ENCODE measurements at places on chromosomes 12 and 14.

GRCh38 chr14:23572524-23572828 is 4.9 kb upstream of the AP1G2 start:
- DNase-seq, result no peak

DNA sequence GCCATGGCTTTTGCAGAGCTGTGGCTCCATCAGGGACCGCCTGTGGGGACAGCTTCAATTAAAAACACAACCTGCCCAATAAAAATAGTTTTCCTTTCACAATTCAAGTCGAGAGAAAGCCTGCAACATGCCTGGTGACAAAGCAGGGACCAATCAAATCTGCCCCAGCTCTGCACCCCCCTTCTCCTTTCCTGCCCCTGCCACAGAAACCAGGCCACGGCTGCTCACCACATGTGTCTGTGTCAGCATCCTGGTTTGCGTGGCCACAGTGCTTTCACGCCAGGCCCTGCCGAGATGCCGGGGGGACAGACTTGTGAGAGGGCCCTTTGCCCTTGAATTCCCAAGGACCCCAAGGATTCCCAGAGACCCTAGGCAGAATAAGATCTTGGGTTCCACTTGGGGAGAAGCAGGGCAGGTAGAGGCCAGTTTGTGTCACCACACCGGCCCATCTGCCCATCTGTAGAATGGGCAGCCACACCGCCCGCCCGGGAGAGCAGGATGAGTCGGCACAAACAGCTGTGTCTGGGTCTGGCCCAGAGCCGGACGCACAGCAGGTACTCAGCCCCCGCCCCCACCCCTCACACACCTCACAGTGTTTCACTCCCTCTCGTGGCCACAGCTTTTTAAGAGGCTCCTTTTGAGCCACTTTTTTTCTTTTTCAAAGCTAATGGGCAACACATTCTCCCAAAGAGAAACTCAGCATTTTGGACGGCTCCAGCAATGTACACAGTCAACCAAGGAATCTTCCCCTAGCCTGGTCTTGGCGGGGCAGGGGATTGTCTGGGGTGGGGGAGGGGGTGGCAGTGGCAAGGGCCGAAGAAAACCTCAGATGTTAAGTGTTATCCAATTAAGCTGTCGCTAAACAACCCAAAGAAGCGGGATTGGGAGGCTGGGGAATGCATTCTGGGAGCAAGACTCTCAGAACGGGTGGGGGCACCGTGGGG is 41.5 kb downstream of the BCL11B start:
- no peak for DNase-seq

DNA sequence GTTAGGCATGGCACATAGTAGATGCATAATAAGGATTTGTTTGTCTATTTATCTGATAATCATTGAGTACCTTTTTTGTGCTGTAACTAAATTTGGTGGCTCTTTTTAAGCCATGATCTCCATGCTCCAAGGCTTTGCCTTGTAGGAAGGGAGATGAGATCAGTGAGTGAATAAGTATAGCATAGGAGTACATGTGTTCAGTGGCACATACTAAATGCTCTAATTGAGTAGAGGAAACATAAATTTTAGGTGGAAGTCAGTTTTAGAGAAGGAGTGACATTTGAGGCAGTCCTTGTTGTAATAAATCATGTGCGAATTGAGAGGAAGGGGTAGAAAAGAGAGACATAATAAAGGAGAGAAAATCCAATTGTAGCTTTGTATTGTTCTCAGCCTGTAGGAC is 482.6 kb downstream of the NRXN3 start:
- DNase-seq, result no peak

- DNase-seq, result no peak
Measured at GRCh38 chr12:66066929-66067523, 63.5 kb downstream of the LLPH start.

DNA sequence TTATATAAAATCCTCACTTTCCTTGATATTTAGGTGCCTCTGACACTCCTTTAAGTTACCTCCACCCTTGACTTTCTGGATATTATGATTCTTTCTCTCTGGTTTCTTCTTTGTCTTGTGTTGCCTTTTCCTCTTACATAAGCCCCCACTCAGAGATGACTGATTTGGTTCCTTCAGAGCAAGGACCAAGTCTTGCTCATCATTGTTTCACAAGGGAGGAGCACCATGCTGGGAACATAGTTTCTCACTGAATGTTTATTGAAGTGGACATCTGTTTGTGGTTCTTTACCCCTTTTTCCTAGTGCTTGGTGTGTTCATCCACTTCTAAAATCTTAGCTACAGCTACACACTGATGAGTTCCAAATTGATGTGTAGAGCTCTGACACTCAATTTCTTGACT is 161.3 kb upstream of the PTPRQ start:
- DNase-seq, result no peak

- DNase-seq, result no peak
Measured at GRCh38 chr14:91142214-91142668, 28.4 kb downstream of the DGLUCY start.

- no peak for DNase-seq
Measured at GRCh38 chr12:69442894-69443293, 27.3 kb upstream of the FRS2 start.

GRCh38 chr14:92880851-92881250 is 42.1 kb upstream of the CHGA start:
- no peak for DNase-seq

DNA sequence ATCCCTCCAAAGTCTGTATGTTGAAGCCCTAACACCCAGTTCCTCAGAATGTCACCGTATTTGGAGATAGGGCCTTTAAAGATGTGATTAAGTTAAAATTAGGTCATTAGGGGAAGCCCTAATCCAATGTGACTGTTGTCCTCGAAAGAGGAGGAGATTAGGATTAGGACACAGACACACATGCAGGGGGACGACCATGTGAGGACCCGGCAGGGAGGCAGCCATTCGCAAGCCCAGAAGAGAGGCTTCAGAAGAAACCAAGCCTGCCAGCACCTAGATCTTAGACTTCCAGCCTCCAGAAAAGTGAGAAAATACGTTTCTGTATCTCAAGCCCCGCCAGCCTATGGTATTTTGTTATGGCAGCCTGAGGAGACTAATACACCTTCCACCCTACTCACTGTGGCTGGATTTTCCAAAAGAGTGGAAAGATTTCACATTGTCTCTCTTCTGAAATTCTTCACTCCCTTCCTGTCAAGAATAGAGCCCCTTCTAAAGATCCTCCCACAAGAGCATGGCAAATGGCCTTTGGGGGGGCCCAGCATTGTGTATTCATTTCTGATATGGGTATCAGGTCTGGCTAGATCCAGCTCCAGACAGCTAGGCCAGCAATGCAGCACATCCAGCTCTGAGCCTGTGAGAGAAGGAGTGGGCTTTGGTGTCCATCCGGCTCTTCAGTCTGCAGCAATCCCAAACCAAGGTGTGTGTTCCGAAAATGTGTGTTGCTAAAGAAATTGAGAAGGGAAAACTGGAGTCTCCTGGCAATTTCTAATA is 15.4 kb upstream of the UBC start:
- no peak for DNase-seq

DNA sequence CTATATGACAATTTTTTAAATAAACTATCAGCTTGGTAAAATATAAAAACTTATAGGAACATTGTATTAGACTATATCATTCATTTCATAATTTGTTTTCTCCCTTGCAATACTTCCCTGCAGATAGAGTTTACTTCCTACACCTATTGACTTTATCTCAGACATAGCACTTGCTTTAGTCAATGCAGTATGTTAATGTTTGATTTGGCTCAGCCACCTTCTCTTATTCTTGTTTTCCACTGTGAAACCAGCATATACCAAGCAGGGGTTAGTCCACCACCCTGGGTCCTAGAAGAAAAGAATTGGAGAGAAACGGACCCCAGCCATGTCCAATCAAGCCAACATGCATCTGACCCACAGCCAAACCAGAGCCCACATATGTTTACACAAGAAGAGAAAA is 10.4 kb upstream of the SOX5 start:
- DNase-seq, result no peak

- no peak for DNase-seq
Measured at GRCh38 chr12:25864306-25865276, 93.9 kb upstream of the RASSF8 start.
